ENCODE measurements at places on chromosomes 12 and 14. TPM values are rescaled to one million over a fixed set of nuclear protein-coding genes. Genes with fewer than 3 reads are reported as not detected.

EGLN3 gene
- polyA plus RNA-seq: 16.1 TPM

MMP19 gene
- polyA plus RNA-seq: 1.1 TPM

PLEKHD1 gene
- polyA plus RNA-seq: 0.31 TPM

TEAD4 gene
- 20.0 TPM for polyA plus RNA-seq

LBHD2 gene
- not detected for polyA plus RNA-seq

CLEC6A gene
- polyA plus RNA-seq: not detected

ADSS1 gene
- polyA plus RNA-seq: 14.3 TPM

BRI3BP gene
- 4.5 TPM for polyA plus RNA-seq

GRCh38 chr12:131981388-131981787, 31.6 kb downstream of the EP400 start:
- no peak for DNase-seq

DNA sequence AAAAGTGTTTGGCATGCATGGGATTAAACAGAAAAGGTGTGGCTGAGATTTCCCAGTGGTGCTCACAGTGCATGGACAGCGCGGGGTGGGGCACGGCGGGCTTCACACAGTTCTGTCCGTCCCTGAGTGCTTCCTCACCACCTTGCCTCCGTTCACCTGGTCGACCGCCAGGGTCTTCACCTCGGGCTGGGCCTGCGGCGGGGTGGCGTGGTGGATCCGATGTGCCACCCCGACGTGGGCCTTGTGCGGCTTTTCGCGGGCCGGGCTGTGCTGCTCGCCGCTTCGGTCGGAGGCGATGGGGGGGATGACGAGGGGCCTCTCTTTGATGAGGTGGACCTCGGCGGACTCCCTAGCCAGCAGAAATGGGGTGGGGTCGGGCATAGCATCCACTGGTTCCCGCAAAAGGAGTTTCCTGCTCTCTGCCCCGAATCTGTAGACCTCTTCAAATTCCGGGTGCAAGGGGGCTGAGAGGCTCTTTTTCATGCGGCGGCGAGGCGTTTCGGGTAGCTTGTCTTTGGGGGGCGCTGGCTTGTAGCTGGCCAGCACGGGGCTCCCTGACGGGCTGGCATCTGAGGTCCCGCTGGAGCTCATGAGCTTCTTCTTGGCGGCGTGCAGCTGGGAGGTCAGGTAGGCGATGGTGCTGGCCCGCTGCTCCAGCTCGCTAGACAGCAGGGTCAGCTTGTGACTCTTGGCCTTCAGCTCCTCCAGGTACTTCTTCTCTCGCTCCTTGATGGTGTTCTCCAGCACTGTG, 35.5 kb downstream of the CCDC92 start:
- no peak for DNase-seq
